ENCODE measurements at places on chromosomes 11 and 22.

DNA sequence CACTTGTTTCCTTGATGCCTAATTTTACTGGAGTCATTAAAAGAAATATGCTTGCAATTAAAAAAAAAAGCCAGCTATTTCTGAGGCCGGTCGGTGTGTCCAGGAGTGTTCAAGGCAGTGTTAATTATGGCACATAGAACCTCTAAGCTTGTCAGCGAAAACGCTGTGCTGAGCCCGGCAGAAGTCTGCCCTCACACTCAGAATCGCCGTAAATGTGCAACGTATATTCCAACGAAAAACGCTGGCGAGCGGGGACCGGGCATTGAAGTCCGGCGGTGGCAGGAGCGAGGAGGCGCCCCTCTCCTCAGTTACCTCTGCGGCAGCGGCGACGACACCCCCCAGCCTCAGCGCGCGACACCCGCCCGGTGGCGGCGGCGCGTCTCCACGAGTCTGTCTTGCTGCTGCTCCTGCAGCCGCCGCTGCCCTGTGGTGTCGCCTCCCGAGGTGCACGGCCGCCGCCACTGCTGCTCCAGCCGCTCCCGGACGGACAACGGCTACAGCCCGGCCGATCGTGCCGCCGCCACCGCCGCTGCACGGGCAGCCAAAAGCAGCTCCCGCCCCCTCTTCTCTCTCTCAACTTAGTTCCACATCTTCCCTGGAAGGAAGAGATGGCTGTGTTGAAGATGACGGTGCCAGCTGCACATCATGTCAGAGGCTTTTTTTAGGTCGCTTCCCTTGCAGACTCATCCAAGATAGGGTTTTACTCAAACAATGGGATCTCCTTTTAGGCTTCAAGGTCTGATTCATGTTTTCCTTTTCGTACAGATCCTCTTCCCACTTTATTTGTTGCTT lies 56.0 kb downstream of the JAM3 start:
- DNase-seq = no peak

- no peak for DNase-seq
These were observed 30.6 kb upstream of the RELT start for GRCh38 chr11:73345481-73346160.

GRCh38 chr22:44363013-44363979 lies 50.5 kb upstream of the SHISAL1 start:
- no peak for DNase-seq

- no peak for DNase-seq
These were observed 74.6 kb upstream of the TEAD1 start for GRCh38 chr11:12599408-12600143.

Measured in stimulated activated CD4-positive, alpha-beta T cell treated with anti-CD3 and anti-CD28 coated beads, TNF-alpha, amount 100 ng/mL, for 1 hour (primary cell).